D721Med (cell line): ENCODE measurements at places on chromosomes 4 and X.

GRCh38 chr4:52037689-52038102 lies 403 bp downstream of the SGCB start:
- DNase-seq: no peak

DNA sequence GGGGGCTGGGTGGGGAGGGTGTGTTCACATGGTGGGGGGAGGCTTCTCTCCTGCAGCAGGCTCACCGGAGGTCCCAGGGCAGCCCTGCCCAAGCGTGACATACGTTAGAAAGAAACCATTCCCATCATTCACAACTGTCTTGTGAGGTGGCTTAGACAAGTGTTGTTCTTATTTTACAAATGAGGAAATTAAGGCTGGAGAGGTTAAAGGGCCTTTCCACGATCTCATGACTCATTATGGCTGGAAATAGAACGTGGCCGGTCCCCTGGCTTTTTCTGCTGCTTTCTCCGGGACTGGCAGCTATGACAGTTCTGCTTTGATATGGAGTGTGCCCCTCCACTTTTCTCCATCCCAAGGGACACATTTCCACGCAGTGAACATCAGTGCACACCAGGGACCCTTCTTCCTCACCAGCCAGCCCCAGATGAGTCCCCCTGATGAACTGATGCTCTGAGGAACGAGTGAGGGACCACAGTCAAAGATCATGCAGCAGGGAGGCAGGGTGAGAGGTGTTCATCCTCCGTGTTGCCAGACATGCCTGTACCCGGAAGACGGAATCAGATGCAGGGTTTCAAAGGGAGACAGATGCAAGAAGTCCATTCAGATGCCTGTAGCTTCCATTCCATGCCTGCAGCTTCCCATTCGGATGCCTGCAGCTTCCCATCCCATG lies 64.0 kb upstream of the ACSL1 start:
- DNase-seq: no peak

DNA sequence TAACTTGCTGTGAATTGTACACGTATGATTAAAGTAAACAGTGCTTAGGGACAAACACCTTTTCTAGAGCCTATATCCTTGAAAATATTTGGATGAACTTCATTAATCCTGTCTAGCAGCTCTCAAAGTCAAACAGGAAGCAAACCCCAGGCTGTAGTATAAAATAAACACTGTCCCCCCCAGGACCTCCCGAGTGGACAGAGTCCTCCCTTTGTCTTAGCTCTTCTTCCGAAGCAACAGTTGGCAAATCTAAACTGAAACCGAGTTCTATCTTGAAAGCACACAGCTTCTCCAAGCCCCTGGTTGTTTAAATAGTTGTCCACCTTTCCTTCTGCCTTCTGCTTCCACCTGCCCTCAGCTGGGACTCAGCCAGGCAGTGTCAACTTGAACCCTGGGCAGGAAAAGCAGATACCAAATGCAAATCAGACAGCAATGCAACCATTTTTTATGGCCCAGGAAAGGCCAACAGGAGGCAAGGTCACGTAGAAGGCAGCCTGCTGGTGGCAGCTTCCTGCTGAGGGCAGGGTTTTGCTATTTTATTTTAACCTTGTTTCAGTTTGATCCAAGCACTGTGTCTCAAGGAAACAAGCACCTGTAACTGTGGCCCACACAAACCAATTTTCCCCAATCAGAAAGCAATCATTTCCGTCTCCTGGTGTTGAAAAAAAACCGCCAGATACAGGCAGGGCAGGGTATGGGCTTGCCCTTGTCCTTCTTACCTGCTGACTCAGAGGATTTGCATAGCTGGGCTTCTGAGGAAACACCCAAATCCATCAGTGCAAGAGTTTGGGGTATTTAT lies 110.3 kb upstream of the KIT start:
- DNase-seq: no peak

GRCh38 chrX:94695910-94696309 lies 1021.9 kb downstream of the FAM133A start:
- no peak for DNase-seq

DNA sequence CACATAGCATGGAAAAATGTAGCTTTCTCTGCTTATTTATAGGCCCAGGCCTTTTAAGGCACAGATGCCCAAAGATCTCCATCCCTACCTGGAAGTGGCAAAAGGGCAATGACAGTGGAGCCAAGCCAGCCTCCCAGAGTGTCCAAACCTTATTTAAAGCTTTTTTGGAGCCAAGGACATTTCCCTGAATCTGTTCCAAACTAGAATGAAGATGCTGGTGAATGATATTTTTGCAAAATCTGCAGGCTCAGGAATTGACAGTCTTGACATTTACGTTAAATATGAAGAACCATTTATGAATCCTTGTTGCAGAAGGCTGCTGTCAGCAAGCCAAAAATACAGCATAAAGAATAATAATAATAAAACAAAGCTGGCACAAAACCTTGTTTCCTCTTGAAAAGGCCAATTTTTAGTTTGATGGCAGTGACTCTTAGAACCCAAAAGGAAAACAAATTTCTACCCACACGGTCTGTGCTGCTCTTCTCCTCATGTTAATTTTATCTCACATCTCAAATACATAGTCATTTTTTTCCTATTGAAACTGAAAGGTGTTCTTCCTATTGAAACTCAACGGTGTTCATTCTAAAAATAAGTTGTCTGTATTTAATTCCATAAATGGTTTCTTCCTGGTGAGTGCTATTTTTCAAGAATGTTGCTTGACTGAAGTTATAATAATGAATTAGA lies 206.3 kb upstream of the TBL1X start:
- DNase-seq: no peak

- DNase-seq: no peak
Measured at GRCh38 chr4:66539745-66540144, 869.5 kb upstream of the EPHA5 start.

GRCh38 chr4:53461244-53461643 lies 83.8 kb downstream of the FIP1L1 start:
- no peak for DNase-seq

GRCh38 chrX:28946846-28947245 lies 359.6 kb downstream of the IL1RAPL1 start:
- no peak for DNase-seq

GRCh38 chr4:106256190-106256589 lies 59.8 kb downstream of the TBCK start:
- no peak for DNase-seq

GRCh38 chrX:12956704-12957534 lies 18.0 kb upstream of the TMSB4X start:
- no peak for DNase-seq

GRCh38 chr4:15482842-15483241 lies 13.2 kb downstream of the CC2D2A start:
- DNase-seq: no peak

DNA sequence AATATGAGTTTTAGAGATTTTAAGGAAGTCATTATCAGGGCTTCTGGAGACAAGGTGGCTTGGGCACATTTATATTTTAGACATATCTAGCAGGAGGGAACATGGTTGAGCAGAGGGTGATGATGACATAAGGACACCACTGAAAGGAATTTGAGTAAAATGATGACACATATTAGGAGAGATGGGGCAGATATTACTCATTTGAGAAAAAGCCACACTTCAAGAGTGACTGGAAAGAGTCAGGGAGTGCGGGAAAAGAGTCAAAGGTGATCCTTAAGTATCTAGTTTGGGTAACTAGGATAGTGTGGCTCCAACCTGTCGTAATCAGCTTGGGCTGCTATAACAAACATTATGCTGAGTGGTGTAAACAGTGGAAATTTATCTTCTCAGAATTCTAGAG lies 377.7 kb downstream of the PACRGL start:
- DNase-seq: no peak

DNA sequence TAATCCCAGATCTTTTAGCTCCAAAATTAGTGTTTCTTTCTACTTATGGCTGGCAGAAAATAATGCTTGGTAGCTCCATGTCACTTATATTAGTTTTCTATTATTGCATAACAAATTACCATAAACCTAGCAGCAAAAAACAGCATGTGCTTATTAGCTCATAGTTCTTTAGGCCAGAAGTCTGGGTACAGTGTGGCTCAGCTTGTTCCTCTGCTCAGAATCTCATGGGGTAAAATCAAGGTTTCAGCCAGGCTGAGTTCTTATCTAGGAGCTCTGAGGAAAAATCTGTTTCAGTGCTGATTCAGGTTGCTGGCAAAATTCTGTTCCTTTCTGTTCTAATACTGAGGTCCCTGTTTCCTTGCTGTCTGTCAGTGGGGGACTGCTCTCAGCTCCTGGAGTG lies 101.1 kb downstream of the CT47B1 start:
- DNase-seq: no peak

DNA sequence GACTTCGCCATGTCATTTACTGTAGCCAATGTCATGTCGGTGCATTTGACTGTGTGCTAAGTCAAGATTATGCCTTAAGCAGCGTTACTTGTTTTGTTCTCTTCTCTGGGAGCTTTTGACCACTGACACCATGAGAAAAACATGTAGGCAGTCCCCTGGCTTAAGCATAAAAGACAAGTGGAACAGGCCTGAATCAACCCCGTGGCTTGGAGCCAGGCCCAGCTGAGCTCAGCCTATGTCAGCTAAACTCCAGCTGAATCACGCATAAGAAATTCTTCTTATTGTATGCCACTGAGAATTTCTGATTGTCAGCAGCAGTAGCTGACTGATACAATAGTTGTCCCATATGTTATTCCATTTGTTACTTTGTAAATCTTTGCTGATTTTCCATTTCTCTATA lies 261.9 kb downstream of the CBLL2 start:
- DNase-seq: no peak

DNA sequence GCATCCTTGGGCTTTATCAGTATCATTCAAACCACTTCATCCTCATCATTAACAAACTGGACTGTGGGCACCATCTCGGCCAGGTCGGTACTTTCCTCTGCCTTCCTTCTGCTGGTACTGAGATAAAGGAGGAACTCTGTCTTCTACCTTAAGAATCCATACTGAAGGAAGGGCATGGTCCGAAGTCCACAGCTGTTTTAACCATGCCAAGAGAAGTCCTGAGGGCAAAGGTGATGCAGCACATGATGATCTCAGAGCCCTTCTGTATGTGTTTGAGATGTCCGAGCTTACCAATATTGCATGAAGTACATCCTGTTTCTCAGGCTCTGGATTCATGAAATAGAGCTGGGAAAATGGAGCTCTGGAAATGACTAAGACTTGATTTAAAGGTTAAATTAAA lies 125.5 kb upstream of the STS start:
- DNase-seq: no peak

DNA sequence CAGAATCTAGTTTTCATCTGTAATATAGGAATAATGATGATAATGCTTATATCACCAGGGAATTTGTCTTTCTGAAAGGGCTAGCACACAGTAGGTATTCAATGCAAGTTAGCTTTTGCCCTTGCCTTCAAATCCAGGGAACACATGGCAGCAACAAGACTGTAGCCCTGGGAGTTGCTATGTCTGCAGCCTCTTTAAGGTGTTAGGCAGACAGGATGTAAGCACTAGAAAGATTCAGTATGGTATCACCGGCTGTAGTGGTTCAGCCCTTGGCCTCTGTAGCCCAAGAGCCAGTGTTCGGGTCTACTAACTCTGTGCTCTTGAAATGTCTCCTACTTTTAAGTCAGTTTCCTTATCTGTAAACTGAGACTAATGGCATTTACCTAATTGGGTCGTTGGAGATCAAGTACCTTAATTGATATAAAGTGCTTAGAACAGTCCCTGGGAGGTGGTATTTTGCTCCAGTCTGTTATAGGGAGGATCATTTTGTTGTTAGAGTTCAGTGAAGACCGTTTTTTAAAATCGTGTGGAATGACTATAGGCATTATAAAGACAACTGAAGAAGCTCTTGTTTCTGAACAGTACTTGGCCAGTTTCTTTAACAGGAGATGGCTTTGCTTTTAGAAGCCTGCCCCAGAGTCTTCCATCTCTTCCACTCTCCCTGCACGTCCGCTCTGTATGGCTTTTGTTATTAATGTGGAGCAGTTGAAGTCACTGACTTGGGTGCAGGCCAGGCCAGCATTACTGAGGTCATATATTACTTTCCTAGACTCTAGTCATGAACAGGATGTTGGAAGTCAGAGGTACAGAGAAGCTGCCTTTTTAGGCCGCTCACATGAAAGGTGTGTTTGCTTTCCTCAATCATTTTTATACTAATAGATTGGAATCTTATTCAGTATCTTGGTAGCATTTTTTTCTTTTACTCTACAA lies 44.8 kb downstream of the GAB1 start:
- DNase-seq: no peak

- no peak for DNase-seq
Measured at GRCh38 chr4:42653626-42654560, 3.0 kb downstream of the ATP8A1 start.

DNA sequence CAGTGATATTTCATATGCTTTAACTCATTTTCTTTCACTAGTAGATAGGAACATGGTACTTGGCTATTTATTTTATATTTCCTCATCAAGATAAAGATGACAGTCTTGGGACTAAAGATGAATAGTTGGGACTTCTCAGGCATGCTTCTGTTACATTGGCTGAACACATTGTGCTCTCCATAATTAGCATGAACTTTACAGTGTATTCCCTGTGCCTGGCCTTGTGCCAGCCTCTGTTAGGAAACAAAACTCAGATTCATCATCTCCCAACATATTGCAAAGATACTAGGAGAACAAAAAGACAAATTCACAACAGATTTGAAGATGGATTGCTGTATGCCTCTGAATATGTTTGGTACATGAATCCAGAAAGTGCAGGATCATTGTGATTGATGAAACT lies 26.4 kb downstream of the GRIA2 start:
- no peak for DNase-seq

DNA sequence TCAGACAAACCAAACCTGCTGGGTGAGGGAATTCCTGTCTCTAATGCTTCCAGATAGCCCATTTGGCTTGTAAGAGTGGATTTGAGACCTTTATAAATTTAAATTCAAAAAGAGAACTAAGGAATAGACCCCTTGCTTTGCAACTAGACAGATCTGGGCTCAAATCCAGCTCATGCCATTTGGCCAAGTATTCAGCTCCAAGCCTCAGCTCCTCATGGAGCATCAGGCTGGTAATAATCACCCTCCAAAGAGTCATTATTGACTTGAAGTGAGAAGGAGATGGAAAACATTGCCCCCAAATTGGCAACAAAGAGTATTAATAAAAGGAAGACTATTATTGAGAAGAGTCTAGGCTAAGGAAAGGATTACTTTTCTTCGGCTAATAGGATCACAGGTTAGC lies 134.7 kb downstream of the PDE5A start:
- no peak for DNase-seq
